ENCODE measurements at places on chromosomes 13 and 19. TPM values are rescaled to one million over a fixed set of nuclear protein-coding genes. Genes with fewer than 3 reads are reported as not detected.

The IL11 gene
- total RNA-seq: 0.66 TPM

The SYT3 gene
- not detected for total RNA-seq

The RNF225 gene
- under 0.01 TPM for total RNA-seq

The DYRK1B gene
- total RNA-seq: 12.2 TPM

The PPP1R13L gene
- total RNA-seq: 1.5 TPM

The BICRA gene
- 3.8 TPM for total RNA-seq

The ELANE gene
- total RNA-seq: 0.51 TPM

The LAIR1 gene
- total RNA-seq: not detected

The CKM gene
- total RNA-seq: not detected

The TNFSF13B gene
- 5.4 TPM for total RNA-seq

The ATP8B3 gene
- 3.0 TPM for total RNA-seq

The PEG3 gene
- 3.9 TPM for total RNA-seq

The UGGT2 gene
- 47.2 TPM for total RNA-seq

The DACH1 gene
- 0.26 TPM for total RNA-seq

The FSD1 gene
- 8.7 TPM for total RNA-seq

The C19orf85 gene
- total RNA-seq: not detected

The RASAL3 gene
- total RNA-seq: not detected

The PSPN gene
- 1.8 TPM for total RNA-seq

The PLVAP gene
- total RNA-seq: not detected

The OCEL1 gene
- 4.6 TPM for total RNA-seq

The FOXA3 gene
- total RNA-seq: not detected

The SHISA7 gene
- not detected for total RNA-seq

The TMEM238 gene
- 0.26 TPM for total RNA-seq

Data from fibroblast of lung (primary cell).